ENCODE measurements at places on chromosomes 4 and X.

DNA sequence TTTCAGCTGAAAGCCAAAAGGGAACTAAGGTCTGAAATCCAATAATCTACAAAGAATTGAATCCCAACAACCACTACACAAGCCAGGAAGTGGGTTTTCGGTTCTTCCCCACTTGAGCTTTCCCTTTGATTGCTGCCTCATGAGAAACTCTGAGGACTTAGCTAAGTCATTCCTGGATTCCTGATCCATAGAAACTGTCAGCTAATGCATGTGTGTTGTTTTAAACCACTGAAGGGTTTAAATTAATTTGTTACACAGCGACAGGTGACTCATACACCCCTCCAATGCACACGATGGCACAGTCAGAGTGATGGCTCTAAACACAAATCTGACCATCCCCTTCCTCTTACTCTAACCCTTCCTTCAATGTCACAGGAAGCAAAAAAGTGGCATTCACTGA is 282.9 kb downstream of the RAB28 start:
- DNase-seq, result no peak

DNA sequence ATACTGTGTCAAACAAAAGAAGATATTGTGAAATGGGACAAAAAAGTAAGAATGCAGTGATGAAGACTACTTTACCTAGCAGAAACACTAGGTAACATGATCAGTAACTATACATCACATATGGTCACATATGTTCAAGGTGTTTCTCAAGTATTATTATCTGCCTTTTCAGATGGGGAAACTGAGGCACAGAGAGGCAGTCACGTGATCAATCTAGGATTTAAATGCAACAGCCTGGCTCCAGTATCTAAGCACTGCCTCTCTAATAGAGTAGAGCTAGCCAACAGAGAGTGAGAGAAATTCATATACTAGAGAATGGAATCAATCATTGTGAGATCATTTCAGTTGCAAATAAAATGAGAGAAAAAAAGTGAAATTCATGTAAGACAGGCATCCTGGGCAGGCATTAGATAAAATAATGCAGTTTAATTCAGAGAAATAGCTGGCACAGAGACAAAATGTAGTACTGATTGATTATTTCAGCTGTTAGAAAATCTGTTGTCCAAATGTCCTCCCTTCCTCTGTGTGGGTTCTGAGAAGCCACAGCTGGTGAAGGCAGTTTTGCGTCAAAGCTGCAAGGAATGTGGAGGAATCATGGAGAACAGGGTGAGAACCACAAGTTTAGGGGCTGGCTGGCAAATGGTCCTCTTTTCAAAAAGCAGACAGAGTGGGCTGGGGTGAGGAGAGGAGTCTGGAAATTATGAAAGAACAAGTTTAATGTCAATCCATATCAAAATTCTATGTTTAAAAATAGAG is 26.0 kb downstream of the SMIM43 start:
- DNase-seq, result no peak

DNA sequence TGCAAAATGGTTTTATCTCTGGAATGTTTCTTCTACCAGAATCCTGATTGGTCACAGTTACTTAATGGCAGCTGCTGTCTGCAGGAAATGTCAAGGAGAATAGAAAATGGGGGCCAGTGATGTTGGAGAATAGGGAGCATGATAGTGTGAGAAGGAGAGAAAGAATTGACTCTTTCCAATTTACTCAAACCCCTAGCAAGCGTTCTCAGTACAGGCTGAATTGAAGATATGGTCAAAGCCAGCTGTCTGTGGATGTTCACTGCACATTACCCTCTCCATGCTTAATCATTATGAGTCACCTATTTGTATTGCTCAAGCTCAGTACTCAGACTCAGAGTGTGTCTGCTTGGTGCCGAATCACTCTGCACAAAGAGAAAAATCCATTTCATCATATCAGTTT is 57.8 kb upstream of the FAM47B start:
- DNase-seq, result no peak

- no peak for DNase-seq
Measured at GRCh38 chrX:66625525-66625924, 13.4 kb downstream of the EDA2R start.

DNA sequence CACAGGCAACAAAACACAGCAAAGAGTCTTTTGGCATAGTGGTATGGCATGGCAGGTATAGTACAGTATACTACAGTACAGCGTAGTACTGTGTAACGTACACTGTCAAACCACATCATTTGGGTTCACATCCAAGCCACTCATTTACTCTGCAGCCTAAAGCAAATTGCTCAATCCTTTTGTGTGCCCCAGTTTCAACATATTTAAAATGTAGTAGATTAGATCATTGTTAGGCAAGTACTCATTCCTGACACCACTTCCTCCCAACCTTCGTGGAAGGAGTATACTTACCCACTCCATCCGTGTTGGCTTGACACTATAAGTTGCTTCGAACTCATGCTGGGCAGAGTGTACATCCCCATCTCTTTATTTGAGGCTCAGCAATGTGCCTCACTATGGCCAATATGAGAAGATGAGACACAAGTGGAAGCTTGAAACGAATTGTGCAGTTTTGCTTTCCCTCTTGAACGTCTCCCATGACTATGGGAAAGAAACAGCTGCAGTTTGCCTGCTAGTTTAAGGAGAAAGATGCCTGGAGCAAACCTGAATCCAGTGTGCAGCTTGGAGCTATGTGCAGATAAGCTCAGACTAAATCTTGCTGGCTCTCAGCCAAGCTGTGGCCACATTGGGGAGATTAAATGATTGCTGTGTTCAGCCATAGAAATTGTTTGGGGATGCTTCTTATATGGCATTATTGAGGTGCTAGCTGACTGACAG is 85.7 kb upstream of the TBL1X start:
- no peak for DNase-seq

DNA sequence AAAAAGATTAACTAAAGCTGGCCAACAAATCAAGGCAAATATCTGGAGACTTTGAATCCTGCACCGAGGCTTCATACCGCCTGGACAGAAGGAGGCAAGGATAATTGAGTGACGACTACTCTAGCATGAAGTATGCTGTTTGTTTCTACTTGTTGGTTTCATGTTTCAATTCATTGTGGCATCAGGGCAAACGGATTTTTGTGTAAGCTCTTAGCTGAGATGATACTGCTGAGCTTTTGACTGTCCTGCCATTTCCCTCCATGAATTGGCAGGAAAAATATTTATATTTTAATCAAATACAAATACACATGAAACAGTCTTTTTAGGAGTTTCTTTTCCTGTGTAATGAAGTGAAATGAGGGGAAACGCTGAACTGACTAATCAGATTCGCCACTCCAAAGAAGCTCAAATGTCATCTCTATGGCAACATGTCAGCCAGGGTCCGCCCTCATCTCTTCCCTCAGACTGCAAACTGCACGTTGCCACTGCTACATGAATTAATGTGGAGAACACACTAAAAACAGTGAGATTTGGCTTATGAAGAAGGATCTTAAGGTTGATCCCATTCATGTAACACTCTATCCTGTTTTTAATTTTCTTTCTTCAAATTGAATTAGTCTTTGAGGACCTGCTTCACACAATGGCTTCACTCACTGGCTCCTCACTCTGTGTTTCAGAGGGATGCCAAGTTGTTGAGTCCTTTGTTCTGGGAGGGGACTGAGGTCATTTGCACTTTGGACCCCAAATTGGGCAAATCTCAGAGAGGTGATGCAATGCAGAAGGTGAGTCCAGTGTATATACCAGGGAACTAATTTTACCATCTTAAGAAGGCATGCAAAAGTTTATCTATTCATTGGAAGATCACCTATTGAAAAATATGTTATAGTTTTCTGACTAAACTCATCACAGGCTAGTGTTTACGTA is 149.6 kb upstream of the MID1 start:
- DNase-seq, result no peak

DNA sequence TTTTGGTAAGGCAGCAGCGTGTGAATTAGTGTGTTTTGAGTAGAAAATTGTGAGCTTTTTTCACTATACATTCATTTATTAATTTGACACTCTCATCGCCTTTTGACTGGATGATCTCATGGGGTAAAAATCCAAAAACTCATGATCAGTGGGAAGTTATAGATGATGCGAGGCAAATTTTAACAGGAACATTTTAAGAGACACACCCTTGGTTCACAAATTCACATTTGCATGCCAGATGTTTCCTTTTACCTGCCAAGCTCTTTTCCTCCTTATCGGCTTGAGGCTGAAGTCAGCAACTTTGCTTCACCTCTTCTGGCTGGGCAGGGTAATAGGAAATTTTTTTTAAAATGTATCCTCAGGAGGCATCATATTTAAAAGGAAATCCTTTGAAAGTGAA is 318.0 kb upstream of the HS3ST1 start:
- DNase-seq, result no peak

GRCh38 chr4:2042204-2042946 is 16.8 kb upstream of the NAT8L start:
- no peak for DNase-seq

GRCh38 chr4:105978684-105979296 is 83.5 kb downstream of the NPNT start:
- DNase-seq, result no peak

DNA sequence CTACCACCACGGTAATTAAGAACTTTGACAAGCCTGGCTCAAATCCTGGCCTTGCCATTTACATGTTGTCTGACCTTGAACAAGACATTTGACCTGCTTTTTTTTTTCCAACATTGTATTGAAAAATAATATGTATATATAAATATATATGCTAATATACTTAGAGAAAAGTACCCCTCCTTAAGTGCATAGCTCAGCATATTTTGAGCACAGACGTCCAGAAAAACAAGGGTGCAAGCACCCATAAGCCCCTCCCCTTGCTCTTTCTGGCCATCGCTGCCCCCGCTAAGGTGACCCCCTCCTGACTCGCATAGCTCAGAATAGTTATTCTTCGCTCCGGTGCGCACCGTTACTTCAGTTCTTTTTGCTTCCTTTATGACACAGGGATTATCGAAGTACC is 742.0 kb upstream of the FRG1 start:
- DNase-seq, result no peak

DNA sequence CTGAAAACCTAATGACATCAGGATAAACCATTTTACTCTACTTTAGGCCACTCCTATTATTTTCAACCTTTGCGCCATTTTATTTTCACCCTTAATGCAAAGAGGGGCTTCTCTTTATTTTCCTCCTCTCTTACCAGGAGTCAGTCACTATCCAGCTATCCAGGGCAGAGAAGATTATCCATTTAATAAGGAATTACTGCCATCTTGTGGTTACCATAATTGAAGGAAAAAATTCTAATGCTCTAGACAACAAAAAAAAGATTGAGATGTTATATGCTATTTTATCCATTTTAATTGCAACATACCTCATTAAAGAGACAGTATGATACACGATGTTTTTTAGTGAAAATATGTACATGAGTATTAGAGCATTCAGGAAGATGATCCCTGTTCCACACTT is 514.5 kb upstream of the FAM241A start:
- DNase-seq, result no peak

DNA sequence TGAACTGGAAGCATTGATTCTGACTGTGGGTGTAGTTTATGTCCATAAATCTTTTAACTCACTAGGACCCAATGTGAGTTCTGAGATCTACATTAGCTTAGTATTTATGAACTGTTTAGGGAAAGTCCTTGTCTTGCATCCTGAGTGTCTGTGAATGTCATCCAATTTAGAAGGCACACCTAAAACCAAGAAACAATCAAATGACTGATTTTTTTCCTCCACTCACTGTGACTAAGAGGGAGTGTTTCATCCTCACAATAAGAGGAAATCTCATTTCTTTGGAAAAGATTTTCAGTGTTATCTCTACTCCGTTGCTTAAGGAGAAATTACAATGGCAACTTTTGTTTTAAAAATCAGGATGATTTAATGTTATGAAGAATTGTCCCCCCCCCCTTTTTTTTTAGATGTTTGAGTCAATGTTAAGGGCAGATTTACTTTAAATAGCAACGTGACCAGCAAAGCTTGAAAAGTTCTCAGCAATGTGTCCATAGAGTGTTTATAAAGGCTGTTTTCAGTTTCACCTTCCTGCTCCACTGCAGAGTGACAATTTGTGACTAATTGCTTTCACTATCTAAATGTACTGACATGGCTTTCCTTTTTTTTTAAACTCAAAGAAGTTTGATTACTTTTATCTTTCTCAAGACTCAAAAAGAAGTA is 173.0 kb downstream of the SPCS3 start:
- no peak for DNase-seq

GRCh38 chrX:68571292-68571609 is 72.4 kb downstream of the YIPF6 start:
- no peak for DNase-seq

GRCh38 chrX:118152721-118153120 is 36.1 kb upstream of the KLHL13 start:
- DNase-seq, result no peak

- no peak for DNase-seq
Measured at GRCh38 chr4:136283977-136284376, 1248.3 kb downstream of the PCDH18 start.

All from coronary artery (tissue), 2 donors.